GM13977 (cell line): ENCODE measurements at places on chromosomes 11 and 22.

GRCh38 chr11:65661599-65662246 lies 993 bp downstream of the RELA start:
- DNase-seq: no peak

- no peak for DNase-seq
These were observed 3.6 kb upstream of the VPS37C start for GRCh38 chr11:61164606-61165424.

- DNase-seq: no peak
These were observed 116.9 kb upstream of the LDLRAD3 start for GRCh38 chr11:35826949-35827348.

- DNase-seq: no peak
These were observed 103.6 kb downstream of the TMEM135 start for GRCh38 chr11:87141322-87141721.

DNA sequence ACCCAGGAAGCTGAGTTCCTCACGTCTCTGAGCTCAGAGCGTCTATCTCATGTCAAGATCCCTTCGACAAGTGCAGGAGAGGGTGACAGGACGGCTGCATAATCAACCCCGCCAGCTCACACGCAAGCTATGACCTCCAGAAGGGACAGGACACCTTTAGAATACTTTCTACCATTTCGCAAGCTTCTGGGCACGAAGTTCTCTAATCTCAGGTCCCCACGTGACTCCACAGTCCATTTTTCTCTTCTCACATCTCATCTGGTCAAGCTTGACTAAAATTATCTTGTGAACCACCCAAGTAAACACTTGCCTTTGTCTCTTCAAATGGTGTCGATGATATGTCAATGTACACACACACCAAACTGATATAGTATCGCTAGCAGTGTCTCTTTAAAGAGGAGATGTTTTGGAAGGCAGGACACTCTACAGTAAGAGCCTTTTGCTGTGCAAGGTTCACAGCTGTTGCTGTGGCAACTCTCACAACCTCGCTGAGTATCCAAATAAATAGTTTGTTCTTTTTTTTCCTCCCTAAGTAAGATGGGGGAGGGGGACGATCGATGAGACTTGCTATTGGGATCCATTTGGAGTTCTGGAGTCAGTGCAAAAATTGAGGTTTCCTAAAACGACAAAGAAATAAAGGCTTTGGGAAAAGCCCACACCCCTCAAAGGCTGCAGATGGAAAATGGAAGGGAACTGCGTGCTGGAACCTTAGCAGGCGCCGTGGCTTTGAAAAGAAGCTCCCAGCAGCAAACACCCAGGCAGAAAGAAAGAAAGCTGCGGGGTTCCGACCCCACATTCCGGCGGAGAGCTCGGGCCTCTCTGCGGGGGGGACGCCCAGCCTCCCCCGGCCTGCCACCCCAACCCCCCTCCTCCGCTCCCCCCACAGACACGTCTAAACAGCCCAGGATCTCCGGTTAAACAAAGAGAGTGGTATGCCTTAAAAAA lies 215.4 kb upstream of the UBASH3B start:
- DNase-seq: no peak

DNA sequence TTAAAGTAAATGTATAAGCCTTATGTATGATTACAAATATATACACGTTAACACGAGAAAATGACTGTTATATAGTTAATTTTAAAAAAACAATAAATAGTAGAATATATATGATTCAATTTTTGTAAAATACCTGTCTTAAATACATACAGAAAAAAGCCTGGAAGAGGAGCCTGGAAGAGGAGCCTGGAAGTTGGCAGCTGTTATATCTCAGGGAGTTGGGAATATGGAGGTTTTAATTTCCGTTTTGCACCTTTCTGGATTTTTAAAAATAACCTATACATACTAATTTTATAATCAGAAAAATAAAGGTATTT lies 111.6 kb downstream of the WT1 start:
- no peak for DNase-seq

GRCh38 chr22:44755417-44755816 lies 3.0 kb downstream of the ARHGAP8 start:
- DNase-seq: no peak

- no peak for DNase-seq
These were observed 24.8 kb downstream of the GAB2 start for GRCh38 chr11:78392854-78393253.

- no peak for DNase-seq
These were observed 110.5 kb downstream of the ZNF280B start for GRCh38 chr22:22397875-22398524.

- DNase-seq: no peak
These were observed 51.8 kb upstream of the TTC12 start for GRCh38 chr11:113262594-113262993.

DNA sequence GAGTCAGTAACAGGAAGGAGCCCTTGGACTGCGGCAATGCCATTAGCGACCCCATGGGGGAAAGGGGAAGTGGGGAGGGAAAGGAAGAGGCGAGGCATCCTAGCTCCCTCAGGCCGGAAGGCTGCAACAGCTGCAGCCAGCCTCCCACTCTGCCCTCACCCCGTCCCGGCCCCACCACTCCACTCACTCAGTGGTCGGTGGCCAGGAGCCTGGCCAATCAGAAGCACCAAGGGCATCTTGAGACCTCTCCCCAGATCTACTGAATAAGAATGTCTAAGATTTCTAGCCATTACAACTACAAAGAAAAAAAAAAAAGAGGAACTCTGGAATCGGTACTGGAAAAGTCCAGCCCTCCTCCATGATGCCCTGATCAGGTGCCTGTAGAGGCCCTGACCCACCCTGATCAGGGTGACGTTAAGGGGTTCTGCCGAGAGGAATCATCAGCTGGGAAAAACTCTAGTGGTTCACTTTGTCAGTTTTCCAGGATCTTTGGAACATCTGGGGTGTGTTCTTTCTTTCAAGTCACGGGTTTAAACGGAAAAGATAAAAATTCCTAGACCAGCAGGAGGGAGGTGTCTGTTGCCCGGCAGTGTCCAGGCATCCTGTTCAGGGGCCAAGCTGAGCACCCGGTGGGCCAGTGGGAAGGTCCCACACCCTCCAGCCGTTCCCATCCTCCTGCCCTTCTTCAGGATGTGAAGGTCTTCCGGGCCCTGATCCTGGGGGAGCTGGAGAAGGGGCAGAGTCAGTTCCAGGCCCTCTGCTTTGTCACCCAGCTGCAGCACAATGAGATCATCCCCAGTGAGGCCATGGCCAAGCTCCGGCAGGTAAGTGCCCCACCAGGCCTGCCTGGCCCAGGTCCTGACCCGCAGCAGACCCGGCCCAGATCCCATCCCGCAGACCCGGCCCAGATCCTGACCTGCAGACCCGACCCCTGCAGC lies 14.4 kb downstream of the OAF start:
- DNase-seq: no peak

GRCh38 chr22:42820045-42820763 lies 36.9 kb downstream of the ARFGAP3 start:
- no peak for DNase-seq

- DNase-seq: no peak
These were observed 42.1 kb upstream of the PHF21B start for GRCh38 chr22:45051946-45052345.

DNA sequence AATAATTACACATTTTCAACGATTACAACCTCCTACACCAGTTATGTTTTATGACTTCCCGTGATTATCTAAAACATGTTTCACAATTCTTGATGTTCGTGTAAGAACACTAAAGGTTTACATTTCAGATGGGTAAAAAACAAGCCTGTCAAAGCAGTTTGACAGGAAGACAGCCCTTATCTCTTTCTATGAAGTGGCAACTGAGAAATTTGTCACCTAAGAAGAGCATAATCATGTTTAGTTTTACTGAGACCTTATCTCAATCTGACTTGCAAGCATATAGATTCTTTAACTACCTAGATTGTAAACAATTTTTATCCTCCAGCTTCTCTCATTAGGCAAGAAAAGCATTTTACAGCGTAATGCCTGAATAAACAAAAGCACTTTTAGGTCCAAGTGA lies 218.4 kb upstream of the ZBED5 start:
- no peak for DNase-seq

GRCh38 chr22:48832592-48832991 lies 995.1 kb downstream of the BRD1 start:
- DNase-seq: no peak

GRCh38 chr11:1050581-1051355 lies 14.2 kb upstream of the MUC6 start:
- DNase-seq: peak; percentile 95

DNA sequence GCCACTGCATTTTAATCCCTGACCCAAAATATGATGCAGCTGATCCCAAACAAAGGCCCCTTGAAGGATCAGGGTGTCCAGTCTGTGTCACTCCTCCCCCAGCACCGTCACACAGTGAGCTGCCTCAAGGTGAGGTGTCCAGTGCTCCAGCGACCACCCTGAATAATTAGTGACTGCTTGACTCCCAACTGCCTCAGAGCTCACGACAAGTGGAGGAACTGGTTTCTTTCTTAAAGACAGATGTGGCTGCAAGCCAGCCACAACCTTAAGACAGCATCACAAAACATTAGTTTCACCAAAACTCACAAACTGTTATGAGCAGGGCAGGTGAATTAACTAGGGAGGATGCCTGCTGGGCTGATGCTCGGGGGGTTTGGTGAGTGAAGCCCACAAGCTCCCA lies 74.6 kb downstream of the PIWIL3 start:
- no peak for DNase-seq

GRCh38 chr11:26028393-26028911 lies 303.5 kb upstream of the ANO3 start:
- DNase-seq: no peak

- DNase-seq: no peak
These were observed 2.9 kb downstream of the GRIA4 start for GRCh38 chr11:105612771-105613170.

DNA sequence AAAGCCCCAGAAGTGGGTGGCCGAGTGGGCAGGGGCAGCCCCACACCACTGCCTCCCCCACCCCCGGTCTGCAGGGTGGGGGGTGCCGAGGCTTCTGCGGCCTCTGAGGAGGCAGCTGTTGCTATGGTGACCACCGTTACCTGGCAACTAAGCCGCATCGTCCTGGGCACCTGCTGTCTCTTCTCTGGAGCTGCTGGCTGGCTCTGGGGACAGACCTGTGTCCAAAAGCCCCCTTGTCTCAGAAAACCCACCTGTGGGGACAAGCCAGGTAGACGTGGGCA lies 79.9 kb upstream of the PRR5 start:
- DNase-seq: no peak

GRCh38 chr11:65895482-65895981 lies 4.7 kb downstream of the FOSL1 start:
- no peak for DNase-seq

DNA sequence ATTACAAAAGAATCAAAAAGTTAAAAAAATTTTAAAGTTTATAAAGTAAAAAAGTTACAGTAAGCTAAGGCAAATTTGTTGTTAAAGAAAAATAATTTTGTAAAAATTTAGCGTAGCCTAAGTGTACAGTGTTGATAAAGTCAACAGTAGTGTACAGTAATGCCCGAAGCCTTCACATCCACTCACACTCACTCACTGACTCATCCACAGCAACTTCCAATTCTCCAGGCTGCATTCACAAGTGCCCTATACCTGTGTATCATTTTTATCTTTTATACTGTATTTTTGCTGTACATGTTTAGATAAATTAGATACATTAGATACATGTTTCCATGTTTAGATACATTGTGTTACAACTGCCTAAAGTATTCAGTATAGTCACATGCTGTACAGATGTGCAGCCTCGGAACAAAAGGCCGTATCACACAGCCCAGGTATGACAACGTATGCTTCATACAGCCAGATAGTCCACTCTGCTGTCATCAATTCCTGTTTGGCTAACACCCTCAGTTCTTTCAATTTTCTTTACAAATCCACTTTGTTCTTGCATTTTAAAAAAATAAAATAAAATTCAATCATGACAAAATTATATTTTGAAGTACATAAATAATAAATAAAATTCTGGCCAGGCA lies 80.7 kb downstream of the RBFOX2 start:
- DNase-seq: no peak

DNA sequence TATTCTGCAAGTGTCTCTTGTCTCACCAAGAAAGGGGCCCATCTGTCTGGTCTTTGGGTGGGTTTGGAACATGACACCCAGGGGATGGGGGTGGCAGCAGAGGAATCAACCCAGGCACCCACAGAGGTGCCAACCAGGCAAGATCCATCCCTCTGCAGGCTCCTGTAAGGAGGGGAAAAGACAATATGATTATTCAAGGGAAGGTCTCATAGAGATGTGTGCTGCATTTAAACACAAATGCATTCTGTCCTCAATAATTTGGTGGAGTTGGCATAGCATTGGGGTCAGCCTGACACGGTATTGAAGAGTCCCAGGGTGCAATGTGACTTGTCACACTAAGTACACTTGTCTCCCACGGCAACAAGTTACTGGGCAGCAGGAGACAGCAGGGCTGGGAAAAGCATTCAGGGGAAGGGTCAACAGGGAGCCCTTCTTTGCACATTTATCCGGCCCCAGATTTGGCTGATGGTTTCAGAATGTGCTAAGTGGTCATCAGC lies 33.1 kb upstream of the SPON1 start:
- DNase-seq: no peak

- DNase-seq: no peak
These were observed 49.1 kb upstream of the LYVE1 start for GRCh38 chr11:10617551-10617950.

DNA sequence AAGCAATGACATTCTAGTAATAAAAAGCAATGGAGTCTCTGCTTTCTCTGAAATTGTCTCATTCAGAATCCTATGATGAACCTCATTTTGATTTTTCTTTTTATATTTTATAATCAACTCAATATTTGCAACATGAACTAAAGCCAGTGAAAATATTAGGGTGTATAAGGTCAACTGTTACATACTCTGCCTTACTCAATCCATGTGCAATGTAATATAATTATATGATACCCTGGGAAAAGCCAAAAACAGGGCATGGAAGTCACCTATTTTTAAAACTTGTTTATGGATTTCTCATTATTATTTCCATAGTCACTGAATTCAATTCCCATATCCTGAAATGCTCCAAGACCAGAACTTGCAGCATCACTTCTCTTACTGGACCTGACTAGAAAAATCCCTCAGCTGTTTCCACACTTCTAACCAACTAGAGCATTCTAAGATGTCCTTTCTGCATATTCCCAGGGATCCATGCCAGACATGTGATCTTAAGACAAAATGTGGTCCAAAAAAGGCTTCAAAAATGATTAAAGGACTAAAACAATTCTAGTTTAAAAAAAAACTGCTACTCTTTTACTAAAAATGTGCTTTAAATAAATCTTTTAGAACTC lies 97.3 kb downstream of the GUCY1A2 start:
- DNase-seq: no peak

GRCh38 chr11:68090706-68091105 lies 30.5 kb downstream of the CHKA start:
- no peak for DNase-seq
